ENCODE measurements at places on chromosomes 6 and 20. TPM values are rescaled to one million over a fixed set of nuclear protein-coding genes. Genes with fewer than 3 reads are reported as not detected.

The LRRC73 gene
- 0.52 TPM for total RNA-seq

The RIMS4 gene
- total RNA-seq = not detected

The SSTR4 gene
- total RNA-seq = not detected

DNA sequence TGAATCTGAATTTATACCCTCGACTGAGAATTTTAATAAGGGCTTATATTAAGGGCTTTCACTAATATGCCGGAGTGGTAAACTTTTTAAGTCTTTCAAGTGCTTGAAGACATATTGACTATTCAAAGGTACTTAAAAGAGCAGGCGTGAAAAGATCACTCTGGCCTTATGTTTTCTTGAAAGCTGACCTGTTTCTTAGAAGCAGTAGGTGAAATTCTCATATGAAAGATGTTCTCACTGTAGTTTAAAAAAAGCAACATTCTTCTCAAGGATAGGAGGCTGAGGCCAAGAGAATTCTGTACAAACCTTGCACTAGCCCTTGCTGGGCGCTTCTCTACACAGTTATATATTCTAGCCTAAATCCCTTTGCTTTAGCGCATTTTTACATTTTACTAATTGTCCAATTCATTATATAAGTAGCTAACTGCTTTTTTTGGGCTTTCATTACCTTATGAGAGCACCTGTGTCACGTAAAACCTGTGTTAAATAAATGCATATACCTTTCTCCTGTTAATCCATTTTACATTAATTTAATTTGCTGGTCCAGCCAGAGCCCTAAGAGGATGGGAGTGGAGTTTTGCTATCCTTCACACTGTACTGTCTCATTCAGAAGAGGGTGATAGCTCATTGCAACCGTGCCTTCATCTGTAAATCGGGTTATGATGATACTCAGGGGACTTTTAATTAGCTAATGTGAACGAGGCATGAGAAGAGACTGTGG, 59.6 kb upstream of the HFE start:
- H3K27ac ChIP-seq = peak overlapping the region; percentile 86
- peaks cover 36% of the 10 kb centered on the region for H3K4me1 ChIP-seq

DNA sequence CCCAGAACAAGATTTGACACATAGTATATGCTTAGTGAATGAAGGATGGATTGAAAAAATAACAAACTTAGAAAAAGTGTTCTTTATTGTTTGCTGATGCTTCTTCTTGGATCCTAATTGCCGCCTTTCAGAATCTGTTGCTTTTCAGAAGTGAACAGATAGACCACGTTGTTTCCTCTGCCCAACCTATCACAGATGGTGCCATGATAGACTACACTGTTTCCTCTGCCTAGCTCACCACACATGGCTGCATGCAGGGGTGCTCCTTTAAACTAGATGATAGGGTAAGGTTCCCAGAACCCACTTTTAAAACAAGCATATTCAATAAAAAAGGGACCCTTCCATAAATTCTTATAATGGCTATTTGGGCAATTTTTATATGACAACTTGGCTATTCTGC, 4.6 kb upstream of the RGS17 start:
- H3K27ac ChIP-seq = no peak overlapping the region
- DNase-seq = no peak
- peaks cover 6% of the 10 kb centered on the region for H3K4me1 ChIP-seq

- DNase-seq = no peak
- no peak overlapping the region for H3K4me3 ChIP-seq
- no peak overlapping the region for H3K27ac ChIP-seq
- no peaks in the 10 kb centered on the region for H3K4me1 ChIP-seq
- no peaks in the 10 kb centered on the region for H3K27me3 ChIP-seq
These were observed 401.7 kb downstream of the ESR1 start for GRCh38 chr6:152209211-152209610.
